T follicular helper cell (primary cell): ENCODE measurements at places on chromosomes 4 and X.
A peak's percentile ranks its signal among the peaks of the same experiment; 100 is the strongest.

DNA sequence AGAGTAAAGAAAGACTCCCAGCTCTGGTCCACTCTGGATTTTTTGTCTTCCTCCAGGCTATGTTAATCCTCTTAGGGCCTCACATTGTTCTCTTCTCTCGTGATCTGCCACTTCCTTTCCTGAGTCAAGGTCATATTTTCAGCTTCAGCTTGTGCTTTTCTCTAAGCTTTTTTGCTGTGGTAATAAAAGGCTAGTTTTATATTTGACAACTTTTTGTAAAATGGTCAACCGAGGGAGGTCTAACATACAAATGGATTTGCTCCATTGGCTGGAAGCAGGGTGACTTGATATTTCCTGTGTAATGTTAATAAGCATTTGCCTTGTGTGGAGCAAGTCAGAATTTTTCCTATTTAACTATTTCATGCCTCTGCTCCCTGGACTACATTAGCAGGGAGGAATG lies 239.7 kb downstream of the RAB28 start:
- no peak for DNase-seq

GRCh38 chr4:7390906-7391636 lies 43.7 kb downstream of the PSAPL1 start:
- DNase-seq: no peak

- no peak for DNase-seq
Observed at GRCh38 chrX:71664889-71665491, 2.4 kb upstream of the LOC101059915 start.

DNA sequence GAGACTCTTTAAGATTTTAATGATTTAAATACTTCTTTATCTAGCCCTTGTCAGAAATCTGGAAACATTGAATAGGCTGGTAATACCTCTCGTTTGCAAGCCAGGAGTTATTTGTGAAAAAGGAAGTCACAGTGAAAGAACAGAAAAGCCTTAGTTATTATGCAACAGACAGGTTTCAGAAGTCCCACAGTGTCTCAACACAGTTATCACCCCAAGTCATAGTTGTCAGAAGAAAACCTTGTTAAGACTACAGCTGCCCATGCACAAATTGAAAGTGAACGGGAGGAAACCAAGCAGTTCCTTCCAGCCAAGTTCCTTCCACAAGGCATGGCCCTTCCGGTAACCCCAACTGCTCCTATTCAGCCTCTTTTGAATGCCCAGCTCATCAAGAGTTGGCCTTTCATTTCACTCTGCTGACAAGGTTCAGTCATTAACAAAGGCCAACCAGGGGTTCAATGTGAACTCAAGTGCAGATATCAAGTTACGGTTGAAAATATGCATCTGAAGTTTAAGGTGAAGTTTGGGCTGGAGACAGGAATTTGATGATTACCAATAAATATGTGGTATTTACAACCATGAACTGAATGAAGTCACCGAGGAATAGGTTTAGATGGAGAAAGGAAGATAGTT lies 15.6 kb downstream of the ALPK1 start:
- no peak for DNase-seq

DNA sequence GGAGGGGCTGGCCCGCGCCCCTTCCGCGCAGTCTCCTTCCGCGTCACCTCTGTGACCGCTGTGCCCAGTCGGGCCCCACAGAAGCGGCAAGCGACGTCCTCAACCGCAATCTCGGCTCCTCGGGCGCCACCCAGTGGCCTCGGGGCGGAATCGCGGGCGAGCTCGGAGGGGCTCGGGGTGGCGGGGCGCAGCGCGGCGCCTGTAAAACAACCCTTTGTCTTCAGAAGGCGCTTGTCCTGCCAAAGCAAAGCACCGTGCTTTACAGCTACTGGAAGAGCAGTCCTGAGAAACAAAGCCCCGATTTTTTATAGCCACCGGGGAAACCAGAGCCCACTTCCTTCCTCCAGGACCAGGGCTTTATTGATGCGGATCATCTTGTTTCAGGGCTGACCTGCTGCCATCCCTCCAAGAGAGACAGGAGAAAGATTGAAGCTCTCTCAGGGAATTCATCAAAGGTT lies 37.3 kb upstream of the CDKN2AIP start:
- DNase-seq: peak; percentile 80

DNA sequence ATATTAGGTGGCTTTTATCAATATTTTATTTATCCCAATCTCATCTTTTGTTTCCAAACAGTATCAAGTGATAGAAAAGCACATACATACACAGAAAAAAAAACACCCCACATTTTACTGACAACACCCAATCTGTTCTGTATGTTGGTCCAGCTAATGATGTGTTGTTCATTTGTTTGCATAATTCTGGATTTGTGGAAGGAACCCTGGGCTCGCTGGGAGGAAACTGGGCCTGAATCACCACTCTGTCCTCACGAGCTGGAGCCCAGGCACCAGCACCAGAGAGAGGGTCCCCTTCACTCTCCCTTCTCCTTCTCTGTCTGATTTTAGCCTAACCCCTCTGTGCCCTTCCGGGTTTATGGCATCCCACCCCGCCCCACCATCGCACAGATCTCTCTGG lies 79.8 kb downstream of the PSAPL1 start:
- DNase-seq: no peak

DNA sequence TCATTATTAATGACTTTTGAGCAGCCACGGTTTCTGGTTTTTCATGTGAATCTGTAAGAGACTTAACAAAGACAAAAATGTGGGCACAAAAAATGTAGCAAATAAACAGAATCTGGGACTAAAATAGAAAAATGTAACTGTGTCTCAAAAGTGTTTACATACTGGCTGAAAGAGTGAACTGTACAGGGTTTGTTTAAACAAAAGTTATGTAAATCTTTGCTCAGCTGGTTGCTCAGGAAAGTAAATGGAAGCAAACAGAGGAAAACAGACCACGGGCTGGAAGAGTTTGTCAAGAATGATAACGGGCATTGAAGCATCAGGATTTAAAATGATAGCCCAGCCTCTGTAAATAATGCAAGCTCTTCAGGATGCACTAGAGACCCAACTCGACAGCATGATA lies 921.8 kb upstream of the FTHL17 start:
- no peak for DNase-seq

- DNase-seq: no peak
Observed at GRCh38 chrX:111039606-111040005, 56.4 kb upstream of the PAK3 start.

DNA sequence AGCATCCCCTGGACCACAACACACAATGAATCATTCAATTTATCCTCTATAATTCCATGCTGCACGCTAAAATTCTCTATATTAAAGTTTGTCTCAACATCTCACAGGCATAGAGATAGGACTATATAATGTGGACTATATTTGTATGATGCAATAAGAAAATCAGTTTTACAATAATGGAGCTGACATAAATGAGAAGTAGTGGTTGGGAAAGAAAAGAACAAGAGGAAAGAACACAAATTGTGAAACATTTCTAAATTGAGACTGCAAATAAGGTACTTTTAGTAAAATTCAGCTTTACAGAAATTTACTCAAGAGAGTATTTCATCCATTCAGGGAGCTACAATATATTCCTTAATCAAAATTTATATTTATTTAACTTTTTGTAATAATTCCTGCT lies 120.4 kb downstream of the ARAP2 start:
- DNase-seq: no peak

DNA sequence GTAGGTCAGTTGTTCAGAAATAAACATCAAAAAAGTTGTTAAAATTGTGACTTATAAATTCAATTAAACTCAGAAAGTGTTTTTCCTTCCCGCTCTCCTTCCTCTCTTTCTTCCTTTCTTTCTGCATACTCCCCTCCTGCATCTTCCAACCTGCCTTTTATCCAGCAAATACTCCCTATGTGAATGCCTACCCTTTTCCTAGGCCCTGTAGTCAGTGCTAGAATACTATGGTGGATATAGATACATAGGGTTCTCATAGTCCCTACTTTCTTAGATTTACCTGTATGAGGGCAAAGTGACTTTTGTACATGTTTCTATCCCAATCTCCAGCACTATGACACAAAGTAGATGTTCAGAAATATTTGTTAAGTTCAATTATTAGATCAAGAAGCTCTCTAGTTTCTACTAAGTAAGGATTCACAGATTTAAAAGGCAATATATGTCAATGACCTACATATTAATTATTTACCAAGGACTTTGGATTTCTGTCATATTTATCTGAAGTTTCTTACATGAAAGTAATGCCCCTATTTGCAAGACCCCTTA lies 732 bp downstream of the SULT1E1 start:
- no peak for DNase-seq

GRCh38 chrX:48496660-48497059 lies 12.1 kb upstream of the PORCN start:
- no peak for DNase-seq

DNA sequence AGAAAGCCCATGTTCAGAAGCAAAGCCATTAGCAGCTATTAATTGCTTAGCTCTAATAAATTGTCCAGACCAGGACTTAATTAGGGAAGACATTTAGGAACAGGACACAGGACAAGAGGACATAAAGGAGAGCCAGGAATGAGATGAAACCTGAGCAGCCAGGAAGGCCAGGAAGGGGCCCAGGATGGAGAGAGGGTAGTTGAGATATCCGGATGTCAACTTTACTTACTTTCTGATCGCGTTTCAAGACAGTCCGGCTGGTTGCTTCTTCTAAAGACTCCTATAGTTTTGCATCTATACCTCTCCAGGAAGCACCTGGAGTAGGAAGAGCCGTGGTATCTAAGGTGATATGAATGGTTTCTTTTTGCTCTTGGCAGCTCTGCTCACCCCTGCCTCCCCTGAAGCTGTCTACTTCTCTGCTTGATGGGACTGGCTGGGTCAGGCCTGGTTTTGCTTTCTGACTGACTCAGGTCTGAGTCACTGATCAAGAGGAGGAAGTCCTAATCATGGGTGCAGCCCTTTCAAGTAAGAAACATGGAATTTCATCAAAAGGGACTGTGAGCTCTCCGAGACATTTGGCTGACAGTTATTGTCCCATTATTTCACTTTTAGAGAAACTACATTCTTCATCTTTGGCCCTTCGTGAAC lies 733.3 kb downstream of the RPA4 start:
- no peak for DNase-seq

DNA sequence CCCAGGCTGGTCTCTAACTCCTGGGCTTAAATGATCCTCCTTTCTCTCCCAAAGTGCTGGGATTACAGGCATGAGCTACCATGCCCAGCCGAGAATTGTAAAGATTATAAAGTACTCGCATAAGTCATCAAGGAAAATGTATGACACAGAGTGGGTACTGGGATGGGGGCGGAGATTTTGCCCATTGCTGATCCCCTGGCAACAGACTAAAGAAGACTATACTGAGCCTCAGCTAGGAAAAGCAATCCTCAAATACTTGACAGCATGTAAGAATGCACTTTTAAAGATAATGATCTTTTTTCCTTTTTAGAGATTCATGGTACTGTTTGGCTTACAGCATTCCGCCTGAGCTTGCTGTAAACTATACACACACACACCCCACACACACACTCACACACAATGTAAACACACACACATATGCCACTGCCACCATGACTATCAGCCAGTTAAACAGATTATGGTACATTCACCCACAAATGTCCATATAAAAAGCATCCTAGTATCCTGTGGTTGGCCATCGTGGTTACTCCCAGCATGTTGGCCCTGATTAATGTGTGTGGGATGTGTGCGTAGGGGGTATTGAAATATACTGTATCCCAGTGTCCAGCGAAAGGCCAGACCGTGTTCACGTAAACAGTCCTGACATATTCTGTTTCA lies 113.0 kb downstream of the AMELX start:
- DNase-seq: no peak

GRCh38 chr4:130468340-130468739 lies 1372.4 kb downstream of the C4orf33 start:
- no peak for DNase-seq

- DNase-seq: no peak
Observed at GRCh38 chr4:15320121-15320678, 107.6 kb upstream of the C1QTNF7 start.

DNA sequence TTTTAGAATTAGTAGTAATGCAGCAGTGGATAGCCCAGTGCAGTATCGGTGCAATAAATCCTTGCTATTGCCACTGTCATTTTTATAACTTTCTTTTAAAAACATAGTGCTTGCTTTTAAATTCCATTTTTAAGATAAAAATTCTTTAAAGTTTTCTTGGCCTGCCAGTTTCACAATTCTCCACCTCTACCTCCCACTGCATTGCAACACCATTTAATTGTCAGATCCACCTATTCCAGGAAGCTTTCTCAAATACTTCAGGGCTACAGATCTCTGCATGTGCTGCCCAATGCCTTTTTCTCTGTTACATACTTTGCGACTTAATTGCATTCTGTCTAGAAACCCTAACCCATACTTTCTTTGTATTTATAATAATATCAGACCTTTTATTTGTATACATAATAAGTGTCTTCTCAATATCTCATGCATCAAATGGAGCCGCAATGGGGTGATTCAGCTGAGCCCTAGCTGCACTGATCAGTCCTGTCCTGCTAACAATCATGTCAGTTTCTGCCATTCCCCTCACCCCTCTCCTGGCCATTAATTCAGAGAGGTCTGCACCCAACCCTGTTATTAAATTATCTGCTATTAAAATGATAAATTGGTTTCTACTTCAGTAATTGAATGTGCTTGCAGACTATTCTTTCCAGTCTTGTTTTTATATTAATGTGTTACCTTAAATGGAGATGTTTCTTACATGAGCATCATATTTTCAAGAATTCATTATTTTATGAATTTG lies 193.1 kb downstream of the SLIT2 start:
- no peak for DNase-seq

DNA sequence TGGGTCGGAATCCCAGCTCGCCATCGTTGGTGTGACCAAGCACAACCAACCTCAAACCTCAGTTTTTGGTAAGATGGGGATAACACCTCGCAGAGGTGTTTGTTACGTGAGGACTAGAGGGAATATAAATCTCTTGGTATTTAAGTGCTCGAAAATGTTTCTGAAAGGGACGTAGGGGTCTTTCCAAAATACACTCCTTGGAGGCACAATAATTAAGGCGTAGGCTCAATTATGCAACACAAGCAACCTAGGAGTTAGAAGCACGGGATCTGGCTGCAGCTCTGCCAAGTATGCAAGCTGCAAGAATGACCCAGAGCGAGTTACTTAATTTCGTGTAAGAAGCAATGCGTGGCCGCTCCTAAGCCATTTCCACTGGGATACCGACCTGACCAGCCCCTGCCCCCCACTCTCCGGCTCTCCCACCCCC lies 552 bp downstream of the ADH5 start:
- DNase-seq: no peak

DNA sequence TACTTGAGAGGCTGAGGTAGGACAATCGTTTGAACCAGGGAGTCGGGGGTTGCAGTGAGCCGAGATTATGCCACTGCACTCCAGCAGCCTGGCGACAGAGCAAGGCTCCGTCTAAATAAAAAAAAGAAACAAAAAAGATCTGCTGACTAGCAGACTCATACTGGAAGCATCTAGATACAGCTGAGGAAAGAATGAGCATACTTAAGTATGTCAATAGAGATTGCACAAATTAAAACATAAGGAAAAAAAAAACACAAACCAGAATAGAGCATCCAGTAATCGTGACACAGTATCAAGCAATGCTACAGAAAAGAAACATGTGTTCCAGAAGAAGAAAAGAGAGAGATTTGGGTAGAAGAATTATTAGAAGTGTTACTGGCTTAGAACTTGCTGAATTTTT lies 105.5 kb upstream of the SPOCK3 start:
- DNase-seq: no peak
